ENCODE measurements at places on chromosomes 3 and 15.

DNA sequence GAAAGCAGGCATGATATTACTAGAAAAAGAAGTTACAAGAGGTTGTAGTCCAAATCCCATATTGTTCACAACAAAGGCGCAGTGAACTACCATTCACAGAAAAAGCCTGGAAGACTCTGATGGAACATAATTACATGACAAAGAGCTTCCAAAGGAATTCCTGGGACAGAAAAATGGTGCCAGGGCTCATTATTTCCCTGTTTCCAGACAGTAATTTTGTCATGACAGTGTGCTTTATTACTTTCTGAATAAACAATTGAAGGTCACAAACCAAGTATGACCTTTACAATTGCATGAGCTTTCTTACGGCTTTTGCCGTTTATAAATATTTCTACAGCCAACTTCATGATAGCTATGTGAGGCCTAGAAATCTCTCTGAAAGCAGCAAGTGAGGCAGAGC is 61.0 kb downstream of the CYFIP1 start:
- DNase-seq = no peak

DNA sequence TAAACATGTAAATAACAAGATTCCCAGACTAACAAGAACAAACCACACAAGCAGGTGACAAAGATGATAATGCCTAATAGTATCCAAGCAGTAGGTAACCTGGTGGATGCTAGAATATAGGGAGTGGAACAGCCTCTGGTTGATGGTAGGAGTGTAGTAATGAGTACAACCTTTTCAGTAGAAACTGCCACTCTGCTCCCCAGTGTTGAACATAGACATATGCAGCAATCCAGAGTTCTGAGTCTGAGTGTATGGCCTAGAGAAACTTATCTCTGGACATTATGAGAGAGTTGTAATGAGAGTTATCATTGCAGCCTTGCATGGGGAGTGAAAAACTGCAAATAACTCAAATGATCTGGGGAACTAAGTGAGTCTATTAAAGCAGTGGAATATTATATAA is 76.1 kb upstream of the ACAD9 start:
- DNase-seq = no peak

GRCh38 chr3:22496641-22497040 is 706.5 kb upstream of the UBE2E2 start:
- DNase-seq = no peak

- DNase-seq = peak; percentile 20
Measured at GRCh38 chr3:112126511-112126911, 6.5 kb downstream of the GCSAM start.

- DNase-seq = peak; percentile 57
Measured at GRCh38 chr3:129605922-129606635, 397 bp downstream of the PLXND1 start.

DNA sequence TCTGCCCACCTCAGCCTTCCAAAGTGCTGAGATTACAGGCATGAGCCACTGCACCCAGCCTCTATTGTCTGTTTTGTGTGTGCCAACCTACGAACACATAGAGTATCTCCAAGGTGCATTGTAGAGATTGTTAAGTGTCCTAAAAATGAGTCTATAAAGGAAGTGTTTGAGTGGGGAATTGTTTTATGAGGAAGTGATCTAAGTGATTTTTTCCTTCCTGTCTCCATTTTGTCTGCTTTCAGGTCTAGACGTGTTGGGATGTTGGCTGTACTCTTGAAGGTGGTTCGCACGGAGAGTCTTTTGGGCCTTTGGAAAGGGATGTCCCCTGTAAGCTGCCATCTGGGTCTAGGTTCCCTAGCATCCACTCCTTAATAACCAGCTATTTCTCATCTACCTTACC is 7.0 kb downstream of the SLC25A38 start:
- DNase-seq = no peak

DNA sequence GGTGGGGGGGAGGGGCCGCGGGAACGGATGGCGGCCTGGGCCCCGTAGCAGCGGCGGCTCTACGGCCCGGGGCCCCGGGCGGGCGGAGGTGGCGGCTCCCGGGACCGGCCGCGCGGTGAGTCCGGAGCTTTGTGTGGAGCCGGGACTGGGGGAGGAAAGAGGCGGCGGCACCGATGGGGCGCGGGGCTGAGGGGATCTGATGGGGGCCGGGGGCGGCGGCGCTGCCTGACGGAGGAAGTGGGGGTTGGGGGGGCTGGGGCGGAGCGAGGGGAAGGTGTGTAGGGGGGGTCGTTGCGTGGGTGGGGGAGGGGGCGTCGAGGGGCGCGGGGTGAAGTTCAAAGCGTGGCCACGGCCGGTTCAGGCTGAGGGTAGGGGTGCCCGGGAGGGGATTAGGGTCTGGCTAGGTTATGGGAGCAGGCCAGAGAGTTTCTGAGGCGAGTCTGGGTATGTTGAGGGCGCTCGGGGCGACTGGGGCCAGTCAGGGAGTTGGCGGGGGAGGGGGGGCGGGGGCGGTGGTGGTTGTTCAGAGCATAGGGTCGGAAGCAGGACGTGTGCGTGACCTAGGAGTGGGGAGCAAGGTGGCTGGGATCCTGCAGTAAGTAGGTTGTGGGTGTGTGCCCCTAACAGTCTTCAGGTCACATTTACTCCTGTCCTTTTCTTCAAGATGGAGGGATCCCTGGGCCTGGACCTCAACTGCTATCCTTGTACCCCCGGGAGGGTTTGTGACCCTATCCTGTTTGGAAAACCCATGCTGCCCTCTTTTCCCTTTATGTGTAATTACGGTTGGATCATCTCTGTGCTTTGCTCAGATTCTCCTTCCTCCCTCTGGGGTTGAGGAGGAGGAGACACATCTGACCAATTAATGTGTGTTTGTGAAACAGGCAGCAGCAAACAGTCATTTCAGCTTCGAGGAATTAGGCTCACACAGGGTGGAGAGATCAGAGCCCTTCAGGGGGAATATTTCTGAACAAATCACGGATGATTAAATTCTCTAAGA is 644 bp downstream of the ZNF609 start:
- peak; percentile 4 for DNase-seq

DNA sequence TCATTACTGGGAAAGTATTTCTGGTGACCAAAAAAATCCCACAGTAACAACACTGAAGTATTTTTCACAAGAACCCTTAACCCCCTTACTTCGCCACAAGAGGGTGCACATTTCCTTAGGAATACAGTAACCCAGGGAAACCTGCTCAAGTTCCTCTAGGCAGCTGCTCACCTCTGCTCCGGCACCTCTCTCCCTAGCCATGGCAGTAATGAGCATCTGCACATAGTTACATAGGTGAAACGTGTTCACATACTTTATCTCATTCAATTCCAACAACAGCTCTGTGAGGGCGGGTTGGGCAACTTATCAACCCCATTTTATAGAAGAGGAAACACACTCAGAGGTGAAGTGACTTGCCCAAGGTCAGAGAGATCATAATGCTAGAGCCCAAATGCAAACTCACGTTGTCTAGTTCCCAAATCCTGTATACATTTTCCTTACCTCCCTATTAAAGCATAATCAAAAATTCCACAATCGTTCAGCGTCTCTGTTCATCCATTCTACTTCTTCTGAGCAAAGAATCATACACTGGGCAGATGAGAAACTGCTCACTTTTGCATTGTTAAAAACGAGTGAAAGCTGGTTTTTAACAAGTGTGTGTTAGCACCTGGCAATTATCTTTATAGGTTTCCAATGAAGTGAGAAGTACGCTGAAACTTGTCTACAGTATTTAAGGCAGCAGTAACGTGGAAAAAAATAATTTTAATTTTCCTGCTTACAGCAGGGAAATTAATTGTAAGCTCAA is 90.7 kb downstream of the IGF2BP2 start:
- DNase-seq = no peak

- no peak for DNase-seq
Measured at GRCh38 chr15:61796056-61796455, 264.2 kb downstream of the VPS13C start.

GRCh38 chr3:72591522-72592421 is 256.5 kb downstream of the SHQ1 start:
- DNase-seq = no peak

GRCh38 chr3:161551697-161552096 is 55.1 kb downstream of the OTOL1 start:
- DNase-seq = no peak

DNA sequence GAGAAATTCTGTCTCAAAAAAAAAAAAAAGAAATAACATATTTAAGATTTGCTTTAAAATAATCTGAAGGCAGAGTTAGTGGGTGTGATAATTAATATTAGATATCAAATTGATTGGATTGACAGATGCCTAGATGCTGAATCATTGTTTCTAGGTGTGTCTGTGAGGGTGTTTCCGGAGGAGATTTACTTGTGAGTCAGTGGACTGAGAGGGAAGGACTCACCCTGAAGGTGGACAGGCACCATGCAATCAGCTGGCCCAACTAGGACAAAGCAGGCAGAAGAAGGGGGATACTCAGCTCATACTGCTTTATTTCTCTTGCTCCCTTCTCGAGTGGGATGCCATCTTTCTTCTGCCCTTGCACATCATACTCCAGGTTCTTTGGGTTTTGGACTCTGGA is 16.7 kb upstream of the RPL24 start:
- no peak for DNase-seq

DNA sequence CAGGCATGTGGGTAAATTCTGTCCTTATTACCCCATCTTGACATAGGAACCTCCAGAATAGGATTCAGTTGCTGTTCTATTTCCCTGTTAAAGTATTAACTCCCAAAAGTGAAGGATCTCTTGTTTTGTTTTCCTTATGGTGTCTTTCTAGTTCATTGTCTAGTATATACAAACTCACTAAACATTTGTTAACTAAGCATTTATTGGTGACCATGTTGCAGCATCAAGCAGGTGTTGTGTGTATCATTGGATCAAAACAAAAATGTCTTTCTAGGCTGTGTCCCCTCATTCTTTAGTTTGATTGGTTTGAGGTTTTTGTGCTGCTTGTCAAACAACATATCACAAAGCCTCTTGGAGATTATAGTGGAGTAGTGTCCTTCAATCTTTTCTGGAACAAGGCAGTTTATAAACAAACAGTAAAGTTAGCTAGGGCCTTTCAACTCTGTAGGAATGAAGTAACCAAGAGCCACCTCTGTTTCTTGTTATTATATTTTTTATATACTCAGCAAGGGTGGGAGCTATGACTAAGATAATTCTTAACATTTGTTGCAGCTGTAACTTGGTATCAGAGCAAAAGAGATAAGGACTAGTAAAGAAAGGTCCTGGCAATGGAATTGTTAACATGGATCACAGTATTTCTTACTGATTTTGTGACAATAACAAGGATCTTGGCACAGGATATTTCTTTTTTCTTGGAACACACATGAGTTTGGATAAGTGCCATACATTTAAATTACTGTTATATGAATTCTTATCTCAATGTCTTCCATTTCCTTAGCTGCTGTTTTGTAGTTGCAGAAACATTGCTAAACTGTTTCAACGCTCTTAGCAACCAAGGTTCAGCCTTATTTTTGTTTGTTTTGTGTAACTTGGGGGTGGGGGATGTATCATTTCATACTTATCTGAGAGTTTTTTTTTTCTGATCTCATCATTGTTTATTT is 49.3 kb downstream of the TMOD3 start:
- no peak for DNase-seq

GRCh38 chr3:126102530-126102951 is 18.6 kb upstream of the SLC41A3 start:
- no peak for DNase-seq
